ENCODE measurements at places on chromosomes 3 and 15.

- DNase-seq, result no peak
These were observed 110.1 kb upstream of the GBE1 start for GRCh38 chr3:81871358-81872155.

DNA sequence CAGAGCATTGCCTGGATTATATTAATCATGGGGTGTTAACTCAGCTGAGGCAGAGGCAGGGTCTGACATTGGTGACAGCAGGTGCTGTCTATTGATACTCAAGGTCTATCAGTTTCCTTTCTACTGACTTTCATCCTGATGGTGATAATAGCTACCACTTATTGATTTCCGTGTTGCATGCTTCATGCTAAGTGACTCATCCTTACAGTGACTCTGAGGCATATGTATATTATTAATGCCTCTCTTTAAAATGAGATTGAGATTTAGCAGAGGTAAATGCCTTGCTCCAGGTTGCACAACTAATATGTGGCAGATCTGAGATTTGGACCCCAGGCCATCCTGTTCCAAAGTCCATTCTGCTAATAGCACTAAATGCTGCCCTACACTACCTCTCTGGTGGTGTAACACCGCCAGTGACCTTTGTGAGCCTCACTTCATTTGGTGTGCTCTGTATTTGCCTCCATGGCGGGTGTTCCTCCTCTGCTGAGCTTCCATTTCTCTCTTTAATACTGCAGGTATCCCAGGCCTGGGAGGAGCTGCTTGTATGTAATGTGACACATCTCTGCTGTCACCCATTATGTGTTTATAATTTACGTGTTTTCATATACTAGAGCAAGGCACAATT is 50.4 kb downstream of the GPR171 start:
- no peak for DNase-seq

DNA sequence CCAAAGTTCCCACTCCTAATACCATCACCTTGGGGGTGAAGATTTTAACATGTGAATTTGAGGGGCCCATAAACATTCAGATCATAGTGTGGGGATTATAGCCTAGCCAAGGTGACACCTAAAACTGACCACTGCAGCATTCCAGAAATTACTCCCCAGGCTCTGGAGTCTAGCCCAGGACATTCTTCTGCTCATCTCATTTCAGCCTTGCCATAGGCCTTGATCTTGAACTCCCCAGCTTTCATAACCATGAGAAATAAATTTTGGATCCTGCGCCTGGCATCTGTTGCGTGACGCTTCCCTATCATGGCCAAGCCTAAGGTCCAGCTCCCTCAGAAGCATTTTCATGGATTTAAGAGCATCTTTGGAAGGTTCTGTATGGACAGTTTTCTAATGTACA is 502.9 kb upstream of the THBS1 start:
- DNase-seq, result no peak

GRCh38 chr15:40941068-40941527 is 12.0 kb downstream of the DLL4 start:
- DNase-seq, result no peak

- no peak for DNase-seq
These were observed 8.7 kb downstream of the CTDSPL2 start for GRCh38 chr15:44435893-44436667.

GRCh38 chr3:129827765-129828164 is 65.7 kb downstream of the TMCC1 start:
- no peak for DNase-seq

DNA sequence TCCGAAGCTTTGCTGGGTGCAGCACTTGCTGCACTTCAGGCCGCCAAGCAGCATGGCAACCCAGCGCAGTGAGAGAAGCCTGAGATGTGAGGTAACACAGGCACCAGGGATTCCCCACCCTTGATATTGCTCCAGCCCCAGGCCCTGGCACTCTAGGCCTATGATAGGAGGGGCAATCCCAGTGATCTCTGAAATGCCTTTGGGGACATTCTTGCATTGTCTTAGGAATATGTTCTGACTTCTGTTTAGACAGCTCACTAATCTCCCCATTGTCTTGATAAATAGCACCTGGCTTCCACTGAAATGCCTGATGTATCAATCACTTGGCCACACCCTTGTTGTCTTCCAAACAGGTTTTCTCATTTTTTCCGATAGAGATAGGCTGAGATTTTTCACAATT is 102.8 kb downstream of the SOX14 start:
- no peak for DNase-seq

DNA sequence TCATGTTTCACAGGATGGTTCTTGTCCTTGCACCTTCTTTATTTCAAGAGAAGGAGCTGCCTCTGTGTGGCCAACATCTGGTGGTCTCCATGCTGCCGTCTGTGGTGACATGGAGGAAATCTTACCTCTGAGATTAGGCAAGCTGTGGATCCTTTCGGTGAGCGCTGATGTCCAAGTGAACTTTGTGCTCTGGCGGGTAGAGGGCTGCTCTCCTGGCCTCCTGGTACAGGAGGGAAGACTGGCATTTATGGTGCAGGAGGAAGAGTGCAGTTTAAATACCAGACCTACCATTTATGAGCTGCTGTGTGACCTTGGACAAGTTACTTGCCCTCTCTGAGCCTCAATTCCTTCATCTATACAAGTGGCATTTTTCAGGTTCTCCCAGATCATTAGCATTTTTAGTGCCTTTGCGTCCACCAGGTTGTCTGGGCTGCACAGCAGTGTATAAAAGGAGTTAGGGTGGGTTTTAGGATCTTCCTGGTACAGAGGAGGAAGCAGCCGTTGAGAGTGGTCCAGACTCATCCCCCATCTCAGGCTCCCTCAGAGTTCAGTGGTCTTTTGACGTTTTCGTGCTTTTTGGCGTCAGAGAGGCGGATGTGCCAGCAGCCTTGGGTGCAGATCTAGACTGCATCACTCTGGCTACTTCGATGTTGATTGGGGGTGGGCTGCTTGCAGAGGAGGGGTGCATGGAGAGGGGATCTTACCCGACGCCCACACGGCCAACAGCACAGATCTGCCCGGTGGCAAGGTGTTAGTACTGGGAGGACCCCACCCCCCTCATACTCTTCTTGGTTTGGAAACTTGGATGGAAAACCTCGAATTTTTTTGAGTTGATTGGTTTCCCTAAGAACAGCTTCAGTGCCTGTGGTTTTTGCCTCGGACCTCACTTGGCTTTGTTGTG is 162.2 kb downstream of the ITPR1 start:
- DNase-seq, result no peak

DNA sequence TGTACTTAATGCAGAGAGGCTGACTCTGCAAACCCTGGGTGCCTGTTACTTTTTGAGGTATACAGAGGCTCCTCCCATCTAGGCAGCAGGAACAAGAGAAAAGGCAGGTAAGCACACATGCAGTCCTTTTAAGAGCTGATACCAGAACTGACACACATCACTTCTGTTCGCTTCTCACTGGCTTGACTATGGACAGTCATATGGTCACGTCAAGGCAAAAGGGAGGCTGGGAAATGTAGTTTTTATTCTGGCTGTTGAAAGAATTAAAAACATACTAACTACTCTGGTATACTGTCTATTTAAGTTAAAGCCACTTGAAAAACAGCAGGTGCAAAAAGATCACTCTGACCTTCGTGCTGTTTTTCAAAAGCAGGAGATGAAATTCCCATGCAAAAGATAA is 218.3 kb downstream of the CTNNB1 start:
- DNase-seq, result no peak

DNA sequence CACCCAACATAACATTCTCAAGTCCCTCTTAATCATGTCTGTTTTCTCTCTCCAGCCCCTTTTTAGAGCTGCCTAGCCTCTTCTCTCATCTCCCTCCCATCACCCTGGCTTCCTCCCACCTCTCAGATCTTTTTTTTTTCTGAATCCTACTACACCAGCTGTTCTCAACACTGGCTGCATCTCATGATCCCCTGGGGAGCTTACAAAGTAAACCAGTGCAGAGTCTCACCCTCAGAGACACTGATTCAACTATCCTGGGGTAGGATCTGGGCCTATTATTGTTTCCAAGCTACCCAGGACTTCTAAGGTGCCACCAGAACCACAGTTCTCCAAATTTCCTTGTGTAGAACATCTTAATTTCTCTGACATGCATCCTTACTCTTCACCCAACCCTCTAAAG is 50.3 kb upstream of the ACAN start:
- no peak for DNase-seq

DNA sequence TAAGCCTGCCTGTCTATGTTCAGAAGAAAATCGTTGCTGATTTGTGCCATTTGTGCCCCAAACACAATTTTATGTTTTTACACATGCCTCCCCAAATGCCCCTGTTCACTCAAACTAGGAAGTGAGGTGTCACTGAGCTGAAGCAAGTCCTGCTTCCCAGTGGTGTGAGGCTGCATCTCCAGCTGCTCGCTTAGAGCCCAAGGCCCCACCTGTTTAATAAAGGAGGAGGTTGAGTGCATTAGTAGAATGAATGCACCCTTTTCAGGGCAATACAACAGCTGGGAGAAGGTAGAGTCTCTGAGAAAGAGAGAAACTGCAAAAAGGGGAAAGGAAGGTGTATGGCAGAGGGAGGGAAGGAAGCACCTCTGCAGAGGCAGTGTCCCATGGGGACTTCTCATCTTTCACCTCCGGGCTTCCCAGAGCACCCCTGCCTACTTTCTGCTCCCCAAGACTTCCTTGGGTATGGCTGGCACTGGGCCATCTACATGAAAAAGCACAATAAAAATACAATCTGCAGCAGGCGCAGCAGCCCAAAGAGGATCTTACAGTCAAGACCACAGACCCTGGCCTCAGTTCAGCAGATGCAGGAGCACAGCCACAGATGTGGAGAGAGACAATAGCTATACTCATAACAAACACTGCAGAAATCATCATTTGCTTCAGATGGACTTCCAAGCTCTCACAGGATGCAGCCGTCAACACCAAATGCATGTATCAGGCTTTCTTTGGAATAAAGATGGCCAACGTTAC is 165.9 kb downstream of the POLR2M start:
- DNase-seq, result no peak

DNA sequence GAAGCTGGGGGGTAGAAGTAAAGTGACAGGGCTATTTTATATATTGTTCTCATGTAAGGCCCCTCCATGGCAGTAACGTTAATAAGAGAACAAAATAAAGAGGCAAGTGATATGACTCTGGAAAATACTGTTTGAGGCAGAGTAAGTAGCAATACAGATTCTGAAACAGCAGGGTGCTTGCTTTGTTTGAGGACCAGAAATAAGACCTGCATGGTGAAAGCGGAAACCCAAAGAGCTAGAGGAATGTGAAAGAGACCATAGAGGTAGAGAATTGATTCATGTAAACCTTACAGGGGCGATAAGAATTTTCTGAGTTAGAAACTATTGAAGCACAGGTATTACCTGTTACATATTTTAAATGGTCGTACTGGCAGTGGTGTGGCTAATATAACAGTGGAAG is 1517.1 kb downstream of the SI start:
- no peak for DNase-seq

GRCh38 chr3:157233923-157234322 is 74.0 kb upstream of the CCNL1 start:
- no peak for DNase-seq

- DNase-seq, result no peak
These were observed 54.4 kb downstream of the CD47 start for GRCh38 chr3:108036401-108036800.

- no peak for DNase-seq
These were observed 633.1 kb upstream of the TBL1XR1 start for GRCh38 chr3:177830411-177830849.

DNA sequence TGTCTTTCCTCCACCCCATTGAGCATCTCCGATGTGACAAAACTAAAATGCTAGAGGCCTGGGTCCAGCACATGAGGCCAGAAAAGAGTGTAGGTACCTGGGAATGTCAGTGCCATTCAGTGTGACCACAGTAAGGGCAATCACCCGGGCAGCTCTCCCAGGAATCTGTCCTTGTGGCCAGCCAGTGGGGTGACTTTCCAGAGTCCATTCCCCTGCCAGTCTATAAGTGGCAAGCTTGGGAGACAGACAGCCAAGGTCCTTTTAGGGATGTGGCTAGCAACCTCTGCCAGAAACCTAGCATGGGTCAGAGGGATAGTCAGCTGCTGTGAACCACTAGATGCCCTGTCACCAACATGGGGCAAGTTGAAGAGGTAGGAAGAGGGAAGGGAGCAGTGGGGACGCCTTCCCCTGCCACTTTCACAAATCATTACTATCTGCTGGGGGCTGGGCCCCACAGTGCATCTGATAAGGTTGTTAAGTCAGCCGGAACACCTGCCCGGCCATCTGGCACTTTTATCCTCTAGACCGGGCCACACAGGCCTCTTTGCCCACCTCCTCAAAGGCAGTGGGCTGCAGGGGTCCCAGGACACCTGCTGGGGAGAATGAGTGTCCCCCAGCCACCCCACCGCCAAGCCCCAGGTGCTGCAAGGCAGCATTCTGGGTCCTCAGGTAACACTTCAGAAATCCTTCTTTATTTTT is 24.8 kb upstream of the DET1 start:
- no peak for DNase-seq

- DNase-seq, result no peak
These were observed 655 bp downstream of the CYFIP1 start for GRCh38 chr15:22979238-22980188.

- DNase-seq, result no peak
These were observed 63.3 kb upstream of the TLE3 start for GRCh38 chr15:70160803-70161565.

- no peak for DNase-seq
These were observed 19.5 kb upstream of the CMTM7 start for GRCh38 chr3:32372213-32372490.

DNA sequence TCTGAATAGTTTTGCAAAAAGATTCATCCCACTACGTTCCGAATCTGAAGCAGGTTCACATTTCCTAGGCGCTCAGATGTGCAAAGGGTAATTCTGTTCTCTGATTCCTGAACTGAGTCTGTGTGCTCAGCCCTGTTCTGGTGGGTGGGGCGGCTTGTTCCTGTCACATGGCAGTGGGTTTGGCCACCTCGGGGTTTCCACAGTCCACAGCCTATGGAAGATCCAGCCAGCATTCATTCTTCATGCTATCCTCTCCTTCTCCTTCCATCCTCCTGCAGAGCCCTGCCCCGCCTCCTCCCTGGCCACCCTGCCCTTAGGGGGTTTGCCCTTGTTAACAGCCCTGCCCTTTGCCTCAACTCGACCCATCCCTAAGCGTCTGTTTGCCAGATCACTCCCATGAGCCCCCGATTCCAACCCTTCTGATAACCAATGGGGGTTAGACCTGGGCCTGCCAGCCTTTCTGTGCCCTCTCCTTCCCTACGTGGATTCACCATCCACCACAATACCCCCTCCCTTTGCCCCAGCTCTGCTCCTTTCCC is 31.0 kb downstream of the PRR20G start:
- no peak for DNase-seq

DNA sequence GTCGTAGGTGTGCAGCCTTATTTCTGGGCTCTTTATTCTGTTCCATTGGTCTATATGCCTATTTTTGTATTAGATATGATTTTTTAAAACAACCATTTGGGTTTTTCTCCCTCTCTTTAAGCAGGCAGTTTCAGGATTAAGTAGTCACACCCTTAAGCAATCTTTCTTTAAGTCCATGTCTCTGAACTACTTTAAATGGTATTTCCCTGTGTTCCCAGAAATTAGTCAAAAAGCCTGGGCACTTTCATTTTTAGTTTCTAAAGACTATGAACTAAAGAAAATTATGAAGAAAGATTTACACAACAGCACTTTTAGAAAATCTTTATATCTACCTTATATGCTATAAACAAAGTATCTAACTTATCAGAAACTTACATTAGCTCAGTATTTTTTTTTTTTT is 110.3 kb downstream of the FAIM start:
- no peak for DNase-seq
